Cortex of kidney (tissue), 1 donor: ENCODE measurements at places on chromosomes 7 and 10.

DNA sequence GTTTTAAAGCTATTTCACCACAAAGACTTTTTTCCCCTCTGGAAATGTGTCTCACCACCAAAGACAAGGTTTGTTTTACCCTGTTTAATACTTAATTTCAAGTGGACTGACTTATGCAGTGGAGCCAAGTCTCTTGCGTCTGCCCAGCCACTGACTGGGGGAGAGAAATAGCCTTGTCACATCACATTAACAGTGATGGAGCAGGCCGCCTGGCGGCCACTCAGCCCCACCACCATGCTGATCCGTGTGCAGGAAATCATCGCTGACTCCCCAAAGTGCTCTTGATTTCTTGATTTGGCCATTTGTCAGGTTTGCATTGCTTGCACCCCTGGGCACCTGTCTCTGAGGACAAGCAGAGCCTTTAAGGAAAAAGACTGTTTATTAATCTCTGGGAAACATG is 334.1 kb downstream of the GLRX3 start:
- no peak for DNase-seq

- DNase-seq: no peak
Measured at GRCh38 chr10:127877699-127878098, 15.0 kb downstream of the CLRN3 start.

GRCh38 chr10:69385454-69386350 is 31.0 kb downstream of the TACR2 start:
- no peak for DNase-seq

GRCh38 chr7:43747328-43748105 is 11.0 kb upstream of the BLVRA start:
- no peak for DNase-seq

DNA sequence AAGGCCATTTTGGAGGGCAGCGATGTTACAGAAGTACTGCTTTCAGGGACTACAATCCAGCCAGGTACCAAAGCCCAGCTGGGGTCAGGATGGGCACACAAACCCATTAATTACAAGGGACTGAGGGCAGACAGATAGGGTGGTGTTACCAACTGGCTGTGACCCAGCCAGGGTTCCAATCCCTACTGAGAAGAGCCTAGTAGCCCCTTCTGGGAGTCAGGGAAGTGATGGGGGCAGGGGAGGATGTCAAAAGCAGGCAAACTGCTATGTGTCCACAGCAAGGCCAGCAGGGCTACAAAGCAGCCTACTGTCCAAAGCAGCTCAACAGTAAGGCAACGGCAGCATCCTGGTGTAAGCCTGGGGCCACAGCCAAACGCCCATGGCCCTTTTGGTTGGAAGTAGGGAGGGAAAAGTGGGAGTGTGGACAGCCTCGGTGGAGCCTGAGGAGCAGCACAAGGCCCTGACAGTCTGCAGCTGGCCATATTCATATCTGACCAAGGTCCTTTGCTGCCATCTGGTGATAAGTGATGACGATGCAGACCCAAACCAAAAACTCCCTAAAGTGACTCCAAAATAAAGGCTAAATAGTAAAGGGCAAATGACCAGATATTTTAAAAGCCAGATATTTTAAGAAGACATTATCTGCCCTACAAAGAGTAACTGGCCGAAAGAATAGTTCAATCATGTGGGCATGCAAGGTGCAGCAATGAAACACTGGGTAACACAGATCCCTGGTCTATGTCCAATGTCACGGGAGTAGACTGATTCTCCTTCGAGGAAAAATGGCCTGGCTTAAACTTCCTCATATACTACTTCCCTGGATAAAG is 56.9 kb downstream of the XPNPEP1 start:
- DNase-seq: no peak

GRCh38 chr10:101881036-101881774 is 37.6 kb upstream of the KCNIP2 start:
- DNase-seq: no peak

DNA sequence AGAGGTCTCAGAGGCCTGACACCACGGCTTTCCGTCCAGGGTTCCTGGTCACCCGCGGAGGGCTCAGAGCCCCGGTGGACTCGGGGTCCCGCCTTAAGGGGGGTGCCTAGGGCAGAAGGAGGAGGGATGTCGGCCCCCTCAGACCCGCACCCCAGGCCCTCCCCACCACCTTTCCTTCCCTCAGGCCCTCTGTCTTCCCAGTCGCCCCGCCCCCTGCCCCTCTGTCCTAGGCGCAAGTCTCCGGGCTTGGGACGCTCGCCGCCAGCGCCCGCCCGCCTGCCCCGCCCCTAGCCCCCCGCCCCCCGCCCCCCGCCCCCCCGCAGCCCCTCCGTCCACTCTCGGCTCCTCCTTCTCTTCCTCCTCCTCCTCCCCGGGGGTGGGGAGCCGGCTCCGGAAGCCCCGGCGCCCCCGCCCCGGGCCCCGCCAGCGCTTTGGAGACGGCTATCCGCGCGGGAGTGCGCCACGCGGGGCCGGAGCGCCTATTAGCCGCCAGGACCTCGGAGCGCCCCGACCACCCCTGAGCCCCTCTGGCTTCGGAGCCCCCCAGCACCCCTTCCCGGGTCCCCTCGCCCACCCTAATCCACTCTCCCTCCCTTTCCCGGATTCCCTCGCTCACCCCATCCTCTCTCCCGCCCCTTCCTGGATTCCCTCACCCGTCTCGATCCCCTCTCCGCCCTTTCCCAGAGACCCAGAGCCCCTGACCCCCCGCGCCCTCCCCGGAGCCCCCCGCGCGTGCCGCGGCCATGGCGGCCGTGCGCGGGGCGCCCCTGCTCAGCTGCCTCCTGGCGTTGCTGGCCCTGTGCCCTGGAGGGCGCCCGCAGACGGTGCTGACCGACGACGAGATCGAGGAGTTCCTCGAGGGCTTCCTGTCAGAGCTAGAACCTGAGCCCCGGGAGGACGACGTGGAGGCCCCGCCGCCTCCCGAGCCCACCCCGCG is at the start of gene AEBP1:
Gene AEBP1 (plus strand): TSS at position 423 of the 937 bp plus-strand sequence. CDS start 321 bp downstream, at position 744.
- no peak for DNase-seq

DNA sequence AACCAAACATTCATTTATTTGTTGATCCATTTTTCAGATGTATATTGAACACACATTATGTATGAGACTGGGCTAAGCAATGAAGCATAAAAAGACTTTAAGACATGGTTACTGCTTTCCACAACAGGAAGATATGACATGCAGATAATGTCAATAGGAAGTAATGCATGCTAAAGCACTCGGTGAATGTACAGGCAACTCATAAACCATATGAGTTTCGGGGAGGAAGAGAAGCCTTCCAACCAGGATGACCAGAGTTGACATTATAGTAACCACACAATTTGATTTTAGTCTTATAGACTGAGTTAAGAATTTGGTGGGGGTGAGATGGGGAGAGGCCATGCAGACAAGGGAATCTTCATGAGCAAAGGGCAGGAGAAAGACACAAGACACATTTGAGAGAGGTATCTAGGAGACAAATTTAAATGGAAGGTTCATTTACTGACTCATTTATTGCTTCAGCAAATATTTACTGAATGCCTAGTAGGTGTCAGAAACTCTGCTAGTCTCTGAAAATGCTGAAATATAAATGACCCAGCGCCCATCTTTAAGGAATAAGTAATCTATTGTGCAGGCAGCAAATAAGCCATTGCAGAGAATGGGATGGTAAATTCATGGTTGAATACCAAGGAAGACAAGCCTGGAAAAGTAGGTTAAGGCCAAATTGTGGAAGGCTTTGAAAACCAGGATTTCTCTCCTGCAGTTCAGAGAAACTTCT is 19.0 kb upstream of the SLK start:
- DNase-seq: no peak

- no peak for DNase-seq
Measured at GRCh38 chr7:26153241-26153822, 1.3 kb downstream of the NFE2L3 start.

GRCh38 chr7:46058086-46058823 is 137.2 kb upstream of the IGFBP3 start:
- DNase-seq: no peak

DNA sequence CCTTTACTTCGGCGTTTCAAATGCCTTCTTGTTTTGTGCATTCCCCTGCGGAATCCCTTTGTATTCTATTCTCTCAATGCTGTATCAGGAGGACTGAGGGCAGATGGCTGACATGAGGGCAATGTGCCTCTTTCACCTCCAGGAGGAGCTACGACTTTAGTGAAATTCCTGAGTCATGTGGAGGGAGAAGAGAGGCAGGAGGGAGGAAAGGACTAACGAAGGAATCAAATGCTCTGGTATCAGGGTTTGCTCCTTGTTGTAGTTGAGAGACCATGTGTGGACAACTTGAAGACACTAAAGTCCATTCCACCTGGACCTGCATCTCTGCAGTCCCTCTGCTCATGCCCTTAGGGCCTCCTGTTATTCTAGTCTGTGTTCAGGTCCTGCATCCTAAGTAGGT is 40.2 kb upstream of the PRSS58 start:
- no peak for DNase-seq

DNA sequence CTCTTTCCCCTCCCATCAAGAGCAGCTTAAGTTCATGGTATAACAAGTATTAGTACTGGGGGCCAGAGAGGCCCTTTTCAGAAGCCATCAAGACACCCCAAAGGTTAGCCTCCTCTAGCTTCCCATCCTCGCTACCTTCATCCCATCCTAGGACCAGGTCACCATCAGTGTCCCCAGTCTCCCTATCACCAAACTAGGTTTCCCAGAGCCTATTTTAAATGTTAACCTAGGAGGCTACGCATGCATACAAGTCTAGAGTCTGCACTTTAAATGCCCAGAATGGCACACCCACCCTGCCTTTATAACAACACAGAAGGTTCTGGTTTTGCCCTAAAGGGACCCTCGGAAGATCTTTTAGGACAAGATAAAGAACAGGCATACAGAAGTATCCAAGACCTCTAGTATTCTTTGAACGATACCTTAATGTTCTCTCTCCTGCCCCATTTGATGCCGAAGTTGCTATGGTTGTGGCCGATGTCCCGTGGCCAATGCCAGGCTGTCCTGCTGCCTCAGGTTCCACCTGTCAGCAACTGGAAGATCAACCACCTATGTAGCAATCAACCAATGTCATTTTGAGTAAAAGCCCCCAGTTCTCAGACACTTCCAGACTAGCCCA is 2.2 kb downstream of the GPRIN2 start:
- DNase-seq: no peak

DNA sequence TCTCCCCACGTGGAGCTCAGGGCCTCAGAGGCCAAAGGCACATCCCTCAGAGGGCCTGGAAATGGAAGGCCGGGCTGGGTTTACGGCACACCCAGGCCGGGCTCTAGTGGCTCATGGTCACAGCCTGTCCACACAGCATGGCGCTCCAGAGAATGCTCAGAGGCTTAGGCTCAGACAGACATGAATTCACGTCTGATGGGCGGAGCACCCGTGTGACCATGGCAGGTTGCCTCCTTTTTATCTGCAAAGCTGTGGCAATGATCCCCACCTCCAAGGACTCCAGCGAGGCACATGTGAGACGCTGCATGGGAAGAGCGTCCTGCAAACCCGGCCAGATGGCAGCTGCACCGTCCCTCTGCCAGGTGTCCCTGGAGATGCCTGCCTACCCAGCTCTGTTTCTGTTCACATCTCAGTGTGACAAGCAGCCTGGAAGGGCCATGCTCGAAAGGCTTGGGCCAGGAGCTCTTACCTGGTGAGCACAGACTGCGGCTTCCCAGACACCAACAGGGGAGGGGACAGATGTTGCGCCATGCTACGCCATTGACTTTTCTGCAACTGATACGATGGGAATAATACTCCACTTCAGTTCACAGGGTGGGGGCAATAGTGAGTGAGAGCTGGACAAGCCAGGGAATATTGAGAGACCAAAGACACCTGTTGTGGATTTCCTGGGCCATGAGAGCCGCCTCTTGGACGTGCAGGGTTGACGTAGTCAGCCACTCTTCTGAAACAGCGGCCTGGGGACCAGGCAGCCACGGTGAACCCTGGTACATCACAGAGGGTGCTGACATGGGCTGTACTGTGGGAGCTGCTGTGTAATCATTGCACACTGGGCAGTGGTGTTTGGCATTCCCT is 34.4 kb upstream of the FAM20C start:
- DNase-seq: no peak
